Tibial nerve (tissue), 4 donors: ENCODE measurements at places on chromosomes 2 and 18.

DNA sequence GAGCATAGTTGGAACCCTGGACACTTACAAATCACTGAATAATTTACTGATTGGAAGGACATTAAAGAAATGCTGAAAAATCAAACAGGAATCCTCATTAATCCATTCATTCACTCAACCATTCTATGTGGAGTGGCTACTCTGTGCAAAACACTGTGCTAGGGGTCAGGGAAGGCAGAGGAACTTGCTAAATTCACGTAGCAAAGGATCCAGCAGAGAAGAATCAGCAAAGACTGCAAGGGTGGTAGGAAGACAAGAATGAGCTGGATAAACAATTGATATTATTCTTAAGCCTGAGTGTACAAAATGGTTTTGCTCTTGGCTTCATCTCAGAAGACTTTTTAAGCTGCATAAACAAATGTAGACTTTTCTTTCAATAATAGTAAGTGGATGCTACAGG, 164.3 kb upstream of the CAVIN2 start:
- DNase-seq = no peak

- DNase-seq = no peak
Observed at GRCh38 chr2:1687254-1687653, 57.1 kb downstream of the PXDN start.

GRCh38 chr2:23286031-23286757, 98.8 kb upstream of the KLHL29 start:
- no peak for DNase-seq

DNA sequence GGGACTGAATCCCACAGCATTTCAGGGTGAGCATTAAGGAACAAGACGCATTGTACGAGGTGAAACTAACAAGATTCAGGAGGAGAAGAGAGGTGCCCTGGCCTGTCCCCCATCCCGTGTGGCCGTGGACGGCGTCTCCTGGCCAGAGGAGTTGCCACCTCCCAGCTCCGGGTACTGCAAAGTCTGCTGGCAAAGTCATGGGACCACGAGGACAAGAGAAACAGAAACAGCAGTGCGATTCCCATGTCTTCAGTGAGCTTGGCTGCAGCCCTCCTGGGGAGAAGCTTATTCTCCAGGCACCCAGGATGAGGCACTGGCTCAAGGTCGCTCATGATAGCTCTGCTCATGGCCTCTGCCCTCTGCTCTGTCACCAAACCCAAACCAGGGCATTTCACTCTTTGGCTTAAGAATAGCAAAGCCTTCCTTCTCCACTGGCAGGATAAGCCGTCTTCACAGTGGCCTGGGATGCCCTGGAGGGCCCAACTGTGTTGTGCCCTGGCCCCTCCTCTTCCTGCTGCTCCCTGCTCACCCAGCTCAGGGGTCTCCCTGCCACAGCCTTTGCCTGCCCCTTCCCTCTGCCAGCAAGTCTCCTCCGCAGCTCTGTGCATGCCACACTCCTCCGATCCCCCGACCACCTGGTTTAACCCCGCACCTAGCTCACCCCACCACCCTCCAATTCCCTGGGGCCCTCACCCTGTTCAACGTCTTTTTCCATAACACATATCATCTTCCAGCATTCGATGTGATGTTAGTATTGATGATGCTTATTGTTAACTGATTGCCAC, 144.8 kb downstream of the PXDN start:
- no peak for DNase-seq

GRCh38 chr2:66509326-66509811, 74.4 kb downstream of the MEIS1 start:
- no peak for DNase-seq

- DNase-seq = no peak
Observed at GRCh38 chr2:24245986-24246776, 71.3 kb downstream of the FAM228A start.

DNA sequence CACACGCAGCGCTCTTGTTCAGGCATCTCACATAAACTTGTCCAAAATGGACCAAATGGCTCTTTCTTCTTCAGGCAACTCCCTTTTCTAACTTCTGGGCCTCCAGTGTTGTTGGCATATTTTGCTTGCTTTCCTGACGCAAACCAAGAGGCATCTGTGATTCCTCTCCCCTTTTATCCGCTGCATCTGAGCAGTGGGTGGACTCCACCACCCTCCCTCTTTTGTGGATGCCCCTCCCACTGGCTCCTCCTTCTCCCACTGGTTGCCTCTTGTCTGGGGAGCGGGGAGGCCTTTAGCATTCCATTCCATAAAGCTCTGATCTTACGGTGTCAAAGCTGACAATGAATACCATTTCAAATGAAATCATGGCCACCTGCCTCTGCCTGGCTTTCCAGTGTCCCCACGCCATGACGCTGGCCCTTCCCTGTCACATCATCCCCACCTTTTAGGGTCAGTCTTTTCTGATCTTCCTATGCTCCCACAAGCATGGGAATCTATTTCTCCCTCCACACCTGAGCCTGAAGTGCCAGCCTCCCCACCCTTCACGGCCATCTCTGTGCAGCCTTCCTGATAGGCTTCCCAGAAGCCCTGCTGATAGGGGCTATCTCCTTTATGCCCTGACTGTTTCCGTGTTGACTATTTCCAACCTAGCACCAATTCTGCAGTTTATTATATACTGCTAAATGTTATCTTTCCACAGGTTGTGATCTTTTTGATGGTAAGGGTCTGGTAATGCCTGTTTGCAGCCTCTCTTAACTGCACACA, 51.5 kb downstream of the RPL37A start:
- DNase-seq = no peak

DNA sequence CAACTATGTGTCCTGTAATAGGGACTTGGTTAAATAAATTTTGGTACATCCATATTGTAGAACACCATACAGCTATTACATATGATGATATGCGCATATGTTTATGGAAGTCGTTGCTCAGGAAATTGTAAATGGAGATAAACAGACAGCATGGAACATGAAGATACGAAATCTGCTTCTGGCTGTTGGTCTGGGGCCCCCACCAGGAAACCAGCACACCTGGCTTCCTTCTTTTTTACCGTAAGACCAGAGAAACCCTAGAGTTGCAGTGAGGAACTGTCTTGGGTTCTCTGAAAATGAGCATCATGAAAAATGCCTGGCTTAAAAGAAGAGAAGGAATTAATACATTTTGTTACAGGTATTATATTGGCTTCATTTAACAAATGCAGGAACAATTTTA, 40.8 kb downstream of the SPTBN1 start:
- DNase-seq = no peak

DNA sequence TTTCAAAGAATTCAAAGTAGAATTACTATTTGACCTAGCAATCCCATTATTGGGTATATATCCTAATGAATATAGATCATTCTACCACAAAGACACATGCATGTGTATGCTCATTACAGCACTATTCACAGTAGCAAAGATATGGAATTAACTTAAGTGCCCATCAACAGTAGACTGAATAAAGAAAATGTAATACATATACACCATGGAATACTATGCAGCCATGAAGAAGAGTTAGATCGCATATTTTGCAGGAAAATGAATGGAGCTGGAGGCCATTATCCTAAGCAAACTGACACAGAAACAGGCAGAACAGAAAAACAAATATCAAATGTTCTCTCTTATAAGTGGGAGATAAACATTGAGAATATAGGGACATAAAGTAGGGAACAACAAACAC, 519.2 kb upstream of the REG3G start:
- DNase-seq = no peak

- DNase-seq = no peak
Observed at GRCh38 chr18:72197591-72197990, 346.6 kb downstream of the CBLN2 start.

GRCh38 chr2:238785528-238785860, 62.4 kb upstream of the TWIST2 start:
- DNase-seq = no peak

DNA sequence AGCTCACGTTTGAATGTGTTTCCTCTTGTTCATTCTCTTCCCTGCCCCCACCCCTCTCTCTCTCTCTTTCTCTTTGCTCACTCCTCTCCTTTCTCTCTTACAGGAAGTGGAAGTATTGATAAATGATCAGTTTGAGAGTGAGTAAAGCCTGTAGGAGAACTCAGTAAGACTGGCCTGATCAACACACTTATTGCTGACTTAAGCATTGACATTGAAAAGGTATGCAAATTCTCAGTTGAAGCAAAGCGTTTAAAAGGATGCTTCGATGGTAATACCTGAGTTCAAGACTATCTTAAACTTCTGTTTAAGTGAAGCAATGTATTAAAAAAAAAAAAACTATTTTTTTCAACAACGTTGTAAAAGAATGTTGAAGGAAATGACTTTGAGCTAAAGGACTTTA, 115.7 kb upstream of the DDX18 start:
- DNase-seq = no peak

GRCh38 chr2:189798312-189799029, 14.2 kb downstream of the PMS1 start:
- DNase-seq = peak; percentile 14

GRCh38 chr2:237207646-237208045, 122.0 kb downstream of the COPS8 start:
- peak; percentile 48 for DNase-seq

- DNase-seq = no peak
Observed at GRCh38 chr18:6792391-6792790, 62.9 kb downstream of the ARHGAP28 start.

DNA sequence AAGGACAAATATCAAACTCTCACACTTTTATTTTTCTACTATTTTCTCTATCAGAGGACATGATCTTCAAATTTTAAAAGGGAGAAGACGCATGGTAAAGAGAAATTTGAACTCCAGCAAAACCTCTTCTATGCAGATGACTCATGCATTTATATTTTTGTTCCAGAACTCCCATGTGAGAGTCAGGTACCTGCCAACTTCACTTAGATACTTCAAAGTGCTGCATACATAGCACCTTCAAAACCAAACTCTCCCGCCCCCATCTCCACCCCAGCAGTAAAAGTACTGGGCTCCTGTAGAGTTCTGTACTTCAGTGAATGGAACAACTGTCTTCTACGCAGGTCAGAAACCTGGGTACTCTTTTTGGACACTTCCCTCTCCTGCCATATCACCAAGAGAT, 398.3 kb downstream of the TGIF1 start:
- no peak for DNase-seq

- no peak for DNase-seq
Observed at GRCh38 chr2:143489145-143489544, 359.9 kb downstream of the ARHGAP15 start.

DNA sequence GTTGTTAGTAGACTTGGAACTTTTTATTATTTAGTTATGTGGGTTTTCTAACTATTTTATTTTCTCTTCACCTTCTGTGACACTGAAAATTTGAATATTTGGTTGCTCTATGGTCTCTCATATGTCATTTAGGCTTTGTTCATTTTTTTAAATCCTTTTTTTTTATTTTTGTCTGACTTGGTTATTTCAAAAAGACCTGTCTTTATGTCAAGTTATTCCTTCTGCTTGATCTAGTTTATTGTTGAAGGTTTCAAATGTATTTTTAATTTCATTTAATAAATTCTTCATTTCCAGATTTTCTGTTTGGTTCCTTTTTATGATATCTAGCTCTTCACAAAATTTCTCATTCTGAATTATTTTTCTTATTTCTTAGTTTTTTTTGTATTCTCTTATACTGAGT, 160.6 kb upstream of the ATP5MC3 start:
- DNase-seq = no peak

DNA sequence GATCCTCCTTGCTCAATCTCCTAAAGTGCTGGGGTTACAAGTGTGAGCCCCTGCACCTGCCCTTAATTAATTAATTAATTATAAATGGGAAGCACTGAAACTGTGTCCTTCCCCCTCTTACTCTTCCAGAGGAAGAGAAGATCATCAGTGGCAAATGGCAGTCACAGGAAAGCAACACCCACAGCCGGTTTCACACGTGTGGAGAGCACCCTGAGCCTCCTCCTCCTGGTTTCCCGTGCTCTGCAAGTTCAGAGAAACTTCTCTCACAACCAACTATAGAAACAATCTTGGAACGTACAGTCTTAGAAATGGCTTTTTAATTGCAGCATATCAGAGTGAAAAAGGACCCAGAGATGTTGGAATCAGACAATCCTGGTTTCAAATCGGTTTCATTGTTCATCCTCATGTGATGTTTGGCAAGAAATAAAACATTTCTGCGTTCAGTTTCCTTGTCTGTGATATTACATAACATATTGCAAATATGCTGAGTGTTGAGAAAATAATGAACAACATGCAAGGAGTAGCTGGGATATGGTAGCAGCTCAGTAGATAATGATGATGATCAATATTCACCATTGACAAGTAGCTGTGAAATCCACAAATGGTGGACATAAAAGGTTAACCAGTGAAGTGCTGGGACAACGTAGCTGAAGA, 141.0 kb upstream of the KCTD1 start:
- DNase-seq = no peak

DNA sequence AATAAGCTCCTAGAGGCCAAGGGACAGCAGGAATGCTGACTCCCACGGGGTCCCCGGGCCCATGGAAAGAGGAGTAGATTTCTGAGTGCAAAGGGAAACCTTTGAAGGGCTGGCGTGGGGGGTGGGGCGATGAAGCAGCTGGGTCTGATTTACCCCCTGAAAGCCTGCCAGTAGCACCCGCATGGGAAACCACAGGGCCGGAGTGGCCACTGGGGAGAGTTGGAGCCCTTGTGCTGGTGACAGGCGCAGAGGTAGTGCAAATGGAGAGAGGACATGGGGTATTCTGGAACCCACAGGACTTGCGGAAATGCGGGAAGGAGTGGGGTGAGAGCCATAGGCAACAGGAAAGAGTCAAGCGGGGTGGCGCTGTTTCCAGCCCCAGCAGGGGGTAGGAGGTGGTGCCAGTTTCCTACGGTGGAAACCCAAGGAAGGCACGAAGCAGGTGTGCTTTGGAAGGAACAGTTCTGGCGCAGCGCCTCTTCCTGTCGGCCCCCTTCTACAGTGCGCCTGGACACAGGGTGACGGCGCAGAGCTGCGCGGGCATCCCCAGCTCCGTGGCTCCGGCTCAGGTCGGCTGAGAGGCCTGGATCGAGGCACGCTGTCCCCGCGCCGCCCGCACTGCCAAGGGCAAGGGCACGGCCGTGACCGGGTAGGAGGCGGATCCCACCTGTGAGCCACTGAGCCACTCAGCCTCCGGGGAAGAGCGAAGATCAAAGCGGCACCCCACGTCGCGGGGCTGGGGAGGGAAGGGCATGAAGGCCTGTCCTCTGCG, 149.0 kb upstream of the GLI2 start:
- no peak for DNase-seq
